ENCODE measurements at places on chromosomes 5 and 9.

GRCh38 chr9:137030006-137030405, 1.9 kb downstream of the FUT7 start:
- no peak for DNase-seq

DNA sequence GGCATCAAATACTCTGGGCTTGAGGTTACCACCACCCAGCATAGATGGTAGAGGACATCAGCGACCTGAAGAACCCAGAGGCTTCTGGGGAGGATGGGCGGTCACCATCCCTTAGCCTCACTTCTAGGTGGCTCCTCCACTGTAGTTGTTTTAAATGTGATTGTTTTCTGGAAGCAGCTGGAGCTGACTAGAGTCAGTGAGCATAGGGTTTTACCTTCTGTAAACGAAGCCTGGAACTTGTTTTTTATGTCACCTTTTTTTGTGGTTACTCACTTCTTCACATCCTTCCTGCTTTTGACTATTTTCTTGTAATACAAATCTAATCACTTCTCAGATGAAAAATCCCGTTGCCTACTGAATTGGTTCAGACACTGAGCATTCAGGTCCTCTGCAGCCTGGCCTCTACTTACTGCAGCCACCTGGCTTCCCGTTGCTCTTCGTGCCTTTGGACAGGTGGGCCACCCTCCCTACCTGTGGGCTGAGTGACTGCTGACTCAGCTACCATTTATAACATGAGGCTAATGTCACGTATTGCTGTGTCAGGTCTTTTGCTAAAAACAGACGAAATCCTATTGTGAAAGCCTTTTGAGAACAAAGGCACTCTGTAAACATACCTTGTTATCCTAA, 167.8 kb downstream of the MAN2A1 start:
- no peak for DNase-seq

GRCh38 chr9:71384343-71384742, 262.9 kb upstream of the TRPM3 start:
- no peak for DNase-seq

GRCh38 chr5:168097876-168098653, 193.4 kb upstream of the WWC1 start:
- no peak for DNase-seq

- DNase-seq, result no peak
These were observed 255.1 kb downstream of the ZSWIM6 start for GRCh38 chr5:61587125-61587524.

GRCh38 chr9:1522219-1522767, 472.1 kb downstream of the DMRT2 start:
- DNase-seq, result no peak

DNA sequence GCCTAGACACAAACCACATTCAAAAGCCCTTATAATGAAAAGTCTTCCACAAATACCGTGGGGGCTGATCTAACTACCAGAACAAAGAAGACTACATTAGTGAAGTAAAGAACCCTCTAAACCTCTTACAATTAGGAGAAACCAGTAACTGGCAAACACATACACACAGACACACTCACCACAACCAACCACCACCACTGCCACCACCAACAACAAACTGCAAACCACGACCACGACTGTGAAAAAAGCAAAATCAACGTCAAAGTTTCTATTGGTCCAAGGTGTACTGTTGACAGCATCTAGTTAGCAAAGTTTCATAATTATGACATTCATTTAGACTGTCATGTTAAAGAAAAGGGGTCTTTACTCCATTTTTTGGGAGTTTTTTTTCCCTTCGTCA, 2.7 kb downstream of the CDO1 start:
- DNase-seq, result no peak

DNA sequence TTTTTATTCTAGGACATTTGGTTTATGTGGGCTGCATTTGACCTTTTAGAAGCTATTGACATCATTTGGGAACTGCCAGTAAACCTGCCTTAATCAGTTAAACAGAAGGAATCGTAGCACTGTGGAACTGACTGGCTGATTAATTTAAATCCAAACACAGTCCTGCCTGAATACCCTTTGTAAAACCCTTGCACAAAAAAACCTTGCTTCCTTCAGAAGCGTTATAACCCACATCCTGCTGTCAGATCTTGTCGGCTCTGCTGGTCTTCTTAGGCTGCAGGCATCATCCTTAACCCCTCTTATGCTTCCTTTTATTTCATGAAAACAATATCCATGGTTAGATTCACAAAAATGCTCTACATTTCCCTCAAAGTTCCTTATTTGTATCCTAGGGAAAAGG, 46.3 kb downstream of the PAM start:
- no peak for DNase-seq

- DNase-seq, result no peak
These were observed 3.2 kb downstream of the TDRD7 start for GRCh38 chr9:97415146-97415545.

DNA sequence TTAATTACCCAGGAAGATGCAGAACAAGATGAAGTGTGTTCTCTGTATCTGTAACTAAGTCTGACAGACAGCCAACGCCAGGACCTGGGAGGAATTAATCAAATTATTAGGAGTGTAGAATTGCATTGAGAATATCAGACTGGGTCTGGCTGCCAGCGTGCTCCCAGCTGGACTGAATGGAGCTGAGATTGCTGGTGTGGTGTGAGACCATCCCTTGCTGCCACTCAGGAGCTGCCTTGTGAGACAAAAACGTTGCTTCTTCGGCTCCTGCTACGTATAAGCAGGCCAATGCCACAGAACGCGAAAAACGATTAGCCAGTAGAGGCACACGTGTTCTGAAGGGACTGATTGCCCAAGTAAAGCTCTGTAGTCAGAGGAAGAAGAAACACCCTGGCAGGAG, 66.8 kb downstream of the AMBP start:
- no peak for DNase-seq

- no peak for DNase-seq
These were observed 194.3 kb upstream of the MSX2 start for GRCh38 chr5:174529925-174530681.

DNA sequence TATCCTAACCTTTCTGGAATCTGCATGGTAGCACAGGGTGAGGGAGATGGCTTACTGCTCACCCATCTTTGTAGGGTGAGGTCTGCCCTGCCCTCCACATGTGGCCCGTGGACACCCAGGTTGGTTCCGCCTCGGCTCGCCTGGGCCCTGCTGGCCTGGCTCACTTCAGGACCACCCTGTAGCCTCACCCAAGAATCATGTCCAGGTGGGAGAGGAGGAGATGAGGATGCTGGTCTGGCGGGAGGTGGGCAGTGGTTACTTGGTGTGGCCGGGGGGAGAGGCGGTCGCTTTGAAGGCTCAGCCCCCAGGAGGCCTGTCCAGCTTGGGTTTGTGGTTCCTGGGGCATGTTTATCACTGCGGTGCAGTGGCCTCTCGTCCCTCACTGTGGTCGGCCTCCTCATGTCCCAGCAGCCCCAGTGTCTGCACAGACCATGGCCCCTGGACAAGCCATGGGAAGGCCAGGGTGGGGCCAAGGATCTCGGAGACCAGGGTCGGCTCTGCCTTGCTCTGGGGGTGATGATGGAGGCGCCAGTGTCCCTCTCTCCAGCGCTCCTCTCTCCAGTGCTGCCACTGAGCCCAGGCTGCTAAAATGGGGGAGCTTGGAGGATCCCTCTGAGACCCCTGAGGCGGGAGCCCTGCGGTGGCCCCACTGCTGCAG, 4.6 kb downstream of the OBP2B start:
- no peak for DNase-seq

DNA sequence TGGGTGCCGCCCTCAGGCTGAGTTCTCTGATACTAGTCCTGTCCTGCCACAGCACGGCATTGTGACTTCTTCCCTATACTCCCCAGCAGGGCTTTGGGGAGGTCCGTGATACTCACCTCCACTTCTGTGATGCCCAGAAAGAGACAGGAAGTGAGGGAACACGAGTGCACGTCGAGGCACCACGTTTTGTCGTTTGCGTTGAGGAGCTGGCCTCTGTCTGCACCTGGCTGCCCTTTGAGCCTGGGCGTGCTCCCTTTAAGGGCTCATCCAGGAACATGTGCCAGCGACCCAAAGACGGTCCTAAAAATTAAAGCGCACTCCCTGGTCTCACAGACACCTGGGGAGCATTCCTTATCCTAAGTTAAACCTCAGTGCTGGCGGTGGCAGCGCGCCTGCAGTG, 8.7 kb upstream of the IRX4 start:
- no peak for DNase-seq

DNA sequence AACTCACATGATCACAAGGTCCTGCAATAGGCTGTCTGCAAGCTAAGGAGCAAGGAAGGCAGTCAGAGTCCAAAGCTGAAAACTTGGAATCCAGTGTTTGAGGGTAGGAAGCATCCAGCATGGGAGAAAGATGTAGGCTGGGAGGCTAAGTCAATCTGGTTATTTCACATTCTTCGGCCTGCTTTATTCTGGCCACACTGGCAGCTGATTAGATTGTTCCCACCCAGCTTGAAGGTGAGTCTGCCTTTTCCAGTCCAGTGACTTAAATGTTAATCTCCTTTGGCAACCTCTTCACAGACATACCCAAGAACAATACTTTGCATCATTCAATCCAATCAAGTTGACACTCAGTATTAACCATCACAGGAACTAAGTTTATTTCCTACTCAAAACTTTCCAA, 453.4 kb downstream of the TLE4 start:
- DNase-seq, result no peak

DNA sequence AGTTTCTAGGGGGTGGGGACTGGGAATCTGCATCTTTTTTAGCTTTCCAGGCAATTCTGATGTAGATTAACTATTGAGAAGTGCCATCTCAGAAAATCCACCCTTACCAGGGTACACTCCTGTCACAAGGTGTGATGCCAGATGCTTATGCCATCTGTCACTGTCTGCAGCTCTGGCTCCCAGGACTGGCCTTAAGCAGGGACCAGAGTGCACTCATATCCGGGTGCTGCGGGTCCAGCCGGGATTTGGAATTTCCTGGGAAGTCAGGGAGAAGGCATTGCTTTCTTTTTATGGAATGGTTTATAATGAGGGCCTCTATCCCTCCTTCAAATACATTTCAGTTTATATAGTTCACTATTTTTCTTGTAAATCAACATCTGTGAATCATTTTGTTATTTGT, 92.6 kb downstream of the TMEM174 start:
- DNase-seq, result no peak

GRCh38 chr9:13810510-13810909, 503.4 kb downstream of the NFIB start:
- DNase-seq, result no peak

DNA sequence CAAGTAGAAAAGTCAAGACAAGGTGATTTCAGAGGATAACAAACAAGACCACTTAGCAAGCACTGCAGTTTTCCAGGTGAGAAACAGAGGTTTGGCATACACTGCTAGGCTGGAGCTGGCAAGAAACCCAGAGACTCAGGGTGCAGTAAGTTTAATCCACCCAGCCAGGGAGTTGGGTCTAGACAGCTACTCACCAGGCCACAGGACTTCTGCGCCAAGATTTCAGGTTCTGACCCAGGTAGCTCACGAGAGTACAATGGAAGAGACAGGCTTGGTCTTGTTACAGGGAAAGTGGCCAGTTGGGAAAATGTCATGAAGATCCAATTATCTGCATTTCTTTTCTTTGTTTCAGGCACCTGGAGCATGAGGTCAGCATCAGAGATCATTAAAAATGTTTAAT, 9.8 kb downstream of the SMIM23 start:
- no peak for DNase-seq

DNA sequence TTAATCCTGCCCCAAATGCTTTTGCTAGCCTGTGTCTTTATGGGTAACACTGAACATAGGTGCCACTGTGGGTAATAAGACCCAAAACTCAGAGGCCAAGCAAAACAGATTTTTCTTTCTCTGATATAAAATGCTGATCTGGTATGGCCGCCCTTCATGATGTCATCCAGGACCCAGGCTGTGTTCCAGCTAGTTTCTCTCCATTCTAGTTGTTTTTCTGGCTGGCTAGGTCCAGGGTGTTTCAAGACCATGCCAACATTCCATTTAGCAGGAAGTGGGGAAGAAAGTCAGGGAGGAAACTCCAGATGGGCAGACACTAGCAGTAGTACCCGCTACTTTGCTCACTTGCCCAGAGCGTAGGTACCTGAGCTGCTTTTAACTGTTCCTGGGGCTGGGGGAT, 183.9 kb upstream of the OTULINL start:
- no peak for DNase-seq

GRCh38 chr5:41347569-41347968, 134.2 kb upstream of the C6 start:
- no peak for DNase-seq

DNA sequence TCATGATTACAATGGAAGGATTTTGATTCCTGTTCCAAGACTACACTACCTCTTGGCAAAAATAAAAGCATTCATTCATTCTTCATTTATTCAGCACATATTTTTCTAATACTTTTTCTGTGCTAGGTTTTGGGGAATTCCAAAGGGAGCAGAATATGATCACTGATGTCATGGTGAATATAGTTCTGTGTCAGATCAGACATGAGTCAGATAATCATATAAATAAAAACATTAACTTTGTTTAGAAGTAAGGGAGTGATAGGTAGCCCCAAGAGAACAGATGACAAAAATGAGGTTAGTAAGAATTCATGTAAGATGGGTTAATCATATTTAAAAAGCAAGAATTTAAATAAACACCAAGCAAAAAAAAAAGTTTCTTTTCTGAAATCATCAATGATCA, 94.1 kb upstream of the RANBP6 start:
- no peak for DNase-seq

- no peak for DNase-seq
These were observed 608.0 kb downstream of the BRINP1 start for GRCh38 chr9:118761016-118761790.

- no peak for DNase-seq
These were observed 77.5 kb downstream of the SLC1A3 start for GRCh38 chr5:36683821-36684434.

DNA sequence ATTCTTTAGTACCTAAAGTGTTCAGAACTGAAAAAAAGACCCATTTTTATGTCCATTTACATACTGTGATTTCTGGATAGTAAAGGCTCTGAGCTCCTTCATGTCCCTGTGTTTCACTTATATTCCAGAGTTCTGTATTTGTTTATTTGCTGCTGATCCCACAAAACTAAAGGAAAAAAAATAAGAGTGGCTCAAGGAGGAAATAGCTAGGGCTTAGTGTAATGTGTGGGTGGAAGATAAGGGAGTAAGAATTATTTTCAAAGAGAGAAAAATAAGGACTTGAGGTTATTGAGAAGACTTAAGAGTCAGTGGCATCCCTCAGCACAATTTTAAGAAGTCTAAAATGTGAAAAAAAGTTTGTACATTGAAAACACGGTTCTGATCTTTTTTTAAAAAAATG, 46.0 kb downstream of the ENTREP1 start:
- no peak for DNase-seq

DNA sequence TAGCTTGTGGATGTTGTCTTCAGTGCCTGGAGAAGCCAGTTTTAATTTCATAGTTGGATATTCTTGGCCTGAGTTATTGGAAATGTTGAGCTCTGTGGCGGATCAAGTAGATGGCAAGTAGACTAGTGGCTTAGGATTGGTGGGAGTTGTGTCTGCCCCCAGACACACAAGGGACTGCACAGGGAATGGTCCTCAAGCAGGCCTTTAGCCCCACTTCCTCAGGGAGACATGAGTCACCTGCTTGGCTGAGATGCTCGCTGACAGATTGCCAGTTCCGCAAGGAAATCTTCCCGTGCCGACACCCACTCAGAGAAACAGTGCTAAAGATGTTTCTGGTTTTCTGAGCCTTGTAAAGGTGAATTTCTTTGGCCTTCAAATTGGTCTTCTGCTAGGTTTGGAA, 18.8 kb upstream of the CATSPER3 start:
- DNase-seq, result no peak

- no peak for DNase-seq
These were observed 65.4 kb downstream of the TSPAN17 start for GRCh38 chr5:176712546-176713304.

Data from NCI-H187 treated with DMSO at 0.1 percent for 48 hours (cell line).